ENCODE measurements at places on chromosomes 6 and 20.

GRCh38 chr20:48898210-48898609, 23.3 kb upstream of the ARFGEF2 start:
- DNase-seq: no peak

DNA sequence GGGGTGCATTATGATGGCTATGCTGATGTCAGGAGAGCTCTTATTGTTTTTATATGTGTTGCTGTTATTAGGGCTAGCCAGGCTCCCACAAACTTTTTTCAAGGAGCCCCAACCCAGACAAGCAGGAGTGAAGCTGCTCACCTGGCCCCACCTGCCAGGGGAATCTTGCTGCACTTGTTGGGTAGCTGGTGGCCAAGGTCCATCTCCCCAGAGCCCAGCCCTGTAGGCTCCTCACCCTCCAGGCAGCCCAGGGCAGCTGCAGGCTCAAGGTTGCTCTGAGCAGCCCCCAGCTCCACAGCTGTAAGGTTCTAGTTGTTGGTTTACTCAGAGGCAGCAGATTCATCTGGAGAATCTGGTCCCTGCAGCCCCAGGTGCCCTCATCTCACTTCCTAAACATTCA, 46.8 kb upstream of the SIRPA start:
- no peak for DNase-seq

GRCh38 chr20:64055893-64056638, 6.6 kb upstream of the SOX18 start:
- DNase-seq: no peak

GRCh38 chr20:61953037-61954021, 112.4 kb downstream of the TAF4 start:
- DNase-seq: no peak

- DNase-seq: no peak
These were observed 141.6 kb downstream of the EYA2 start for GRCh38 chr20:47036091-47036870.

DNA sequence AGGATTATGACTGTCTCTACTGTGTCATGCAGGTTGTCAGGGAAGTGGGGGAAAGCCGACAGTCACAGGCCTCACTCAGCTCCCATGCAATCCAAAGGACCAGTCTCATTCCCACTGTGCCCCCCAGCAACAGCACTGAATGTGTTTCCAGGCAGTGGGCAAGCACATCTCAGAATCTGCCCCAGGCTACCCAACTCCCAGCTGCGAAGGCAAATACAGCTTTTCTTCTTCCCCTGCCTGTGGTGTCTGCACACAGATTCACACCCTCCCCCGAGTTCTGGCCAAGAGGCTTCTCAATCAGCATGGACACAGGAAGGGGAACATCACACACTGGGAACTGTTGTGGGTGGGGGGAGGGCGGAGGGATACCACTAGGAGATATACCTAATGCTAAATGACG, 75.3 kb downstream of the SNAP91 start:
- no peak for DNase-seq

DNA sequence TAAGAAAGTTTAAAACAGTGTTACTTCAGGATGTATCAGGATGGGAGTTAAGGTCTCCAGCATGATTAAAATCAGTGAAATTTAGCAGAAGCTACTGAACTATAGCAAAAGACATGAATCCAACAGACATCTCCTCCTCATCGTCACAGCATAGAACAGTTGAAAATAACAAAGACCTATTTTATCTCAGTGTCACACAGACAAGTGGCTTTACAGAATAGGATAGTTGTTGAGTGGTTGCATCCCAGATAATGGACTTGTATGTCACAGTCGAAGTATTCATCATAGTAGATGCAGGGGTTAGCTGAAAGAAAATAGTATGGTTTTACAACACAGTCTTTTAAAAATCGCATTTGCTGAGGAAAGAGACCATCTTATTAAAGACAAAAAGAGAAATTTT, 31.2 kb downstream of the CRISP1 start:
- DNase-seq: no peak

- no peak for DNase-seq
These were observed at the start of gene HIVEP1 for GRCh38 chr6:12012038-12012557. Gene HIVEP1, plus strand, starts transcription at chr6:12012312. Its CDS starts 3,317 bp downstream, at chr6:12015629.
